ENCODE measurements at places on chromosomes 7 and 10.

GRCh38 chr7:36076074-36076473 is 77.0 kb upstream of the EEPD1 start:
- no peak overlapping the region for H3K4me3 ChIP-seq
- H3K27ac ChIP-seq = no peak overlapping the region
- H3K36me3 ChIP-seq = no peaks in the 10 kb centered on the region
- no peaks in the 10 kb centered on the region for H3K27me3 ChIP-seq

- H3K4me3 ChIP-seq = no peak overlapping the region
- H3K36me3 ChIP-seq = no peaks in the 10 kb centered on the region
- no peaks in the 10 kb centered on the region for H3K27me3 ChIP-seq
- no peaks in the 10 kb centered on the region for H3K4me1 ChIP-seq
- no peak for DNase-seq
- no peak overlapping the region for H3K27ac ChIP-seq
Measured at GRCh38 chr7:14258441-14258840, 269.0 kb upstream of the ETV1 start.

DNA sequence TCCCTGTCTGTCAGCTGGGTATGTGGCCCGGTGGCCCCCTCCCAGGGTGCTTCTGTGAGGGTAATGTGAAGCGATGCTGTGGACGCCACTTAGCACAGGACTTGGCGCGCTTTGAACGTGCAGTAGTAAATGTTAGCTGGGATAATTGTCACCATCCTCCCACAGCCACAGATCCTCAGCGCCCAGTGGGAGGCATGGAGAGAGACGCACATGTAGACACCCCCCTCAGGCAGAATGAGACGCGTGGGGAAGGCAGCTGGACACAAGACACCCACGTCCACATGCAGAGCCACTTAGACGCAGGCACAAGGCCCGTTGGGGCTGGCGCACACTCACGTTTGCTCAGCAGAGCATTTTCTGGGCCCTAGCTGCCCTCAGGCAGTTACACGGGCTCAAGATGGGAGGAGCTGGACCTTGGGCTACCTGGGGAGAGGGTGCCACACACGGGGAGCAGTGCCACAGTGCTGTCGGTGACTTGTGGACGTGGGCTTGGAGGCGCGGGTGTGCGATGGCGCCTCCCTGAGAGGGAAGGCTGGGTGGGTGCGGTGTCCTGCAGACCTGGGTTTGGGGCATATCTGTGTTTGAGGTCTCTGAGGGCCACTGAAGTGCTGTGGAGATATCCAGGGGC is 26.4 kb downstream of the ADCYAP1R1 start:
- no peak overlapping the region for H3K27ac ChIP-seq
- no peak for DNase-seq
- no peak overlapping the region for H3K4me3 ChIP-seq
- H3K27me3 ChIP-seq = no peaks in the 10 kb centered on the region
- H3K4me1 ChIP-seq = no peaks in the 10 kb centered on the region

- no peak overlapping the region for H3K27ac ChIP-seq
- H3K4me1 ChIP-seq = no peaks in the 10 kb centered on the region
- no peaks in the 10 kb centered on the region for H3K27me3 ChIP-seq
- no peak for DNase-seq
- no peaks in the 10 kb centered on the region for H3K36me3 ChIP-seq
Measured at GRCh38 chr7:120089968-120090367, 183.0 kb upstream of the KCND2 start.

- no peak overlapping the region for H3K27ac ChIP-seq
- H3K27me3 ChIP-seq = no peaks in the 10 kb centered on the region
- H3K4me3 ChIP-seq = no peak overlapping the region
- no peak for DNase-seq
Measured at GRCh38 chr7:38796626-38797501, 112.1 kb downstream of the VPS41 start.
